Activated naive CD4-positive, alpha-beta T cell treated with anti-CD3 and anti-CD28 coated beads, Interleukin-2, amount 50 U/mL, for 16 hours (primary cell): ENCODE measurements at places on chromosomes 11 and 22.

DNA sequence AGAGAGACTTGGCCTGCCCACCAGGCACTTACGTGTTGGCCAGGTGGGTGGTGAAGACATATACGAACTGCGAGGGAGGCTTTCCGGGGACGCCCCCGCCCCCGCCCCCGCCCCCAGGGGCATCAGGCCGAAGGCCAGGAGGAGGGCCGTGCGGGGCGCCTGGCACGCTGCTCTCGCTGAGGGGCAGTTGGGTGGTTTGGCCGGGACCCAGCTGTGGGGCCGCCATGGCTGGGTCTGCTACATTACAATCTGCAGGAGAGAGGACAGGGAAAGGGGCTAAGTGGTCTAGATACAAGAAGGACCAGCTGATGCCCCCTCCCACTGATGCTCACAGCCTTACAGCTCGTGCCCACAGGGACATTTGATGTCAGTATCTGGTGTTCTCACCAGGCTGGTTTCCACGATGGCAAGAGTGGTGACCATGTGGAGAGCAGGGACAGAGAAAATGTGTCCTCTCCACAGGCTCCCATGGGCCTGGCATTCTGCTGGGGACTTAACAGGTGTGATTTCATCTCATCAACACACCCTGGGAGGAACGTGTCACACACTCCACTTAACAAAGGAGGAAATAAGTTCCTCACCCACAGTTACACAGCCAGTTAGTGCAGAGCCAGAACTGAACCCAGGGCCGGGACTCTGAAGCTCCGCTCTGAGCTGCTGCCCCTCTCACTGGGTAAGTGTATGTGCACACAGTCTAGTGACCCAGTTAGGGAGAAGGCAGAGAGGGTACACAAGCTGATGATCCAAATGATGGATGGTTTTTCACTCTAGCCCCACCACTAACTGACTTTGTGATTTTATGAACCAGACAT, 19.7 kb downstream of the CXCR5 start:
- no peak for DNase-seq

DNA sequence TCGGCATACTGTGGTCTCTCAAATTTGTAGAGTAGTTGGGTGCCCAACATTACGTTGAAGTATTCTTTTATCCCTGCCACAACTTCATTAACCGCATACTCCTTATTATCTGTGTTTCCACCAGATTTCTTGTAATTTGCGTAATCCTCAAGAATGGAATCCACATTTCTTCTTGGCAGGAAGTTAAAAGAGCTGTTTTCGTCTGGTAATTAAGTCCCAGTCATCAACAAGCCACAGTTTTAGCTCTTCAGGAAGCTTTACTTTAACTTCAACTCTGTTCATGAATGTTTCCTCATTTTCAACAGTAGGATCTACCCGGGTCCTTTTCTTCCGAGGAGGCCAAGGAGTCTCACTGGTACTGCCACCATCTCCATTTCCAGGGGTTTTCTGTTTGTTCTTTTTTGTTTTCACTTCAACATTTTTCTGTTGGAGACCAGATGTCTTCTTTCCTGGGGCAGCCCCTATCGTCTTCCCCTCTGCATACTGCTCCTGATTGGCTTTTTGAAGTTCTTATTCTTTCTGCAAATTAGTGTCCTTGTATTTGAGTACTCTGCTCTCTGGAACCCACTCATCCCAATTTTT, 30.3 kb downstream of the PDE3B start:
- no peak for DNase-seq

GRCh38 chr11:59822989-59823566, 12.5 kb upstream of the MRPL16 start:
- no peak for DNase-seq

DNA sequence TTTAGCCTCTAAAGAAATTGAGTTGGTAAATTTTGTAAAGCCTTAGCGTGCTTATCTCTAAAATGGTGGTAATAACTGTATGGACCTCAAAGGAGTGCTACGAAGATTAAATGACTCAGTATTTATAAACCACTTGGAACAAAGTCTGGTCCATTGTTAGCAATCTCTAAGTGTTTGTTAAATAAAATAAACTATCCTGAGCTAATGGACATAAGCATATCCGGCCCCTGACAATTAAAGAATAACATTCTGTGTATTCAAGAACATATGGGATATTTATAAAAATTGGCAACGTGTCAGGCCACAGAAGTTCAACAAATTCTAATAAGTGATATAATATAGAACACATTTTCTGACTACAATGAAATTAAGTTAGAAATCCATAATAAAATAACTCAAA, 71.0 kb downstream of the MYEOV start:
- no peak for DNase-seq

DNA sequence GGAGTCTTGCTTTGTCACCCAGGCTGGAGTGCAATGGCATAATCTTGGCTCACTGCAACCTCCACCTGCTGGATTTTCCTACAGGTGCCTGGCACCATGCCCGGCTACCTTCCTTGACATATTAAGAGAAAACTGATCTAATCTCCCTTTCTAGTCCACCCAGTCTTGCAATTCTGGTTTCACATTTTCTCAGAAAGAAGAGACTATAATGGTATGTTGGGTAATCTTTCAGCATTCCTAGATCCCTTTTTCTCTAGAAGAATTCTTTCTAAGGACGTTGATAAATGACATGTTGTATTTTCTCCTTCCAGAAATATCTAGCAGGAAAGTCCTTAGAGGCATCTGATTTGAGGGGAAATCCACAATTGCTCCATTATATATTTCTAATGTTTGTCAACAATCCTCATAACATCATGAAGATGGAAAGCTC, 10.4 kb upstream of the HSPA8 start:
- DNase-seq = no peak

GRCh38 chr11:13289081-13289480, 11.5 kb downstream of the BMAL1 start:
- DNase-seq = no peak
